ENCODE measurements at places on chromosomes 12 and 14.
A peak's percentile ranks its signal among the peaks of the same experiment; 100 is the strongest.

GRCh38 chr12:57276935-57277563 lies 26.1 kb upstream of the STAC3 start:
- DNase-seq, result no peak

GRCh38 chr14:21521501-21521900 lies 4.6 kb downstream of the SALL2 start:
- no peak for DNase-seq

DNA sequence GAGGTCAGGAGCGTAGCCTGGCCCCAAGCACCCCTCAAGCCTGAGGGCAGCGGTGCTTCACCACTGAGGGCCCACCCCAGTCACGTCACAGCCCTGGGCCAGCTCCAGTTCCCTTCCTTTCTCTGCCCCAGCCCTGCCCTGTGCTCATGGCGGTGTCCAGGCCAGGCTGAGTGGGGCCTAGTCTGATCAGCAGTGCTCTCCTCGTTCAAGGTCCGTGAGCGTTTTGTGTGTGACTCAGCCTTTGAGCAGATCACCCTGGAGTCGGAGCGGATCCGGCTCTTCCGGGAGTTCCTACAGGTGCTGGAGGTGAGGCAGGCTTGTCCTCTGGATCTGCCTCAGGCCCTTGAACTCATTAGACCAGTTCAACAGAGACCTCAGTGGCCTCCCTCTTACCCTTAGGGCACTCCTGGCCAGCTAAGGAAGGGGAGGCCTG lies 19.0 kb downstream of the PRPF40B start:
- DNase-seq, result no peak

DNA sequence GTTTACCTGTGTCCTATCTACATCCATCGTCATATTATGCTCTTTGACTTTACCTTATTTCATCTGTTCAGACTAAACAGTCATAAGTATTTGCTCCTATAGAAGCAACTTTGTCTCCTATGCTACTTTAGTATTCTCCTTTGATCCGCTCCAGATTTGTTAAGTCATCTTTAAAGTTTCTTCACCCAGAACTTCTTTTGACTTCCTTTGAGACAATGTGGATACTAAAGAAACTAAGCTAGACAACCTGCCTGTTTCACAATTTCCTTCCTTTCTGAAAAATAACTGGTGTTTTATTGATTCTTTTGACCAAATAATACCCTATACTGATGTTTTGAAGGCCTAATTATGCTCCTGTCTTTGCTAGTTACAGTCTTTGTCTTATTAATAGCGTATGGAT lies 30.0 kb upstream of the LRRK2 start:
- no peak for DNase-seq

DNA sequence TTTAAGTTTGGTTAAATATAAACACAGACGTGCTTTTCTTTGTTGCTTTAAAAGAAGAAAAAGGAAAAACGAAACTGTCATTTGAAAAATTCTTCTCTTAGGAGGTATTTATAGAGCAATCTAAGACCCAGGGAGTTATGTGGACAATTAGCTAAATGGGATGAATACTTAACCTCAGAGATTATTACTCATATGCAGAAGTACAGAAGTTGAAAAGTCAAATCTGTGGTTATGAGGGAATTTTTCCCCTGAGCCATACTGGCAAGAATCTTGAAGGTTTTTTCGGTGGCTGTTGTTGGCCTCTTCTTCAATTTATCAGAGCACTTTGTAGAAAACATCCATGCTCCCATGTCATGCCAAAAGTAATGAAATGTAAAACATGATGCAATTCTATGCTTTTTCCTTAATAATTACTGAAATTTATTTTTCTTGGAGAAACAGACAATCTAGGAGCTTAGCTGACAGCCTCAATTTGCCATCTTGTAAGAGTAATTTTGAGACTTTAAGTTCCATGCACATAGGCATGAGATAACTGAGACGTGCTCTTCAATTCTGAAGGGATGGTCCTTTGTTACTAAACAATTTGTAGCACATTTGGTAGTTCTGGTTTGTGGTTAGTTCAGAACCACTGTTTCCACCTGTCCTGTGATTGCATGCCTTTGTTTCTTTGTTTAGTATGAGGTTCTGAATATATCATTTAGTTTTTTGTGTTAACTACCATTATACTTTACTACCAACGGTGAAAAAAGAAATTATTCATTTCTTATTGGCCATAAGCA lies 126.6 kb downstream of the BCAT1 start:
- DNase-seq, result no peak

- no peak for DNase-seq
These were observed 474.8 kb downstream of the TMTC2 start for GRCh38 chr12:83161456-83161855.

- peak; percentile 37 for DNase-seq
These were observed 142.5 kb downstream of the SMOC1 start for GRCh38 chr14:70021548-70022220.

DNA sequence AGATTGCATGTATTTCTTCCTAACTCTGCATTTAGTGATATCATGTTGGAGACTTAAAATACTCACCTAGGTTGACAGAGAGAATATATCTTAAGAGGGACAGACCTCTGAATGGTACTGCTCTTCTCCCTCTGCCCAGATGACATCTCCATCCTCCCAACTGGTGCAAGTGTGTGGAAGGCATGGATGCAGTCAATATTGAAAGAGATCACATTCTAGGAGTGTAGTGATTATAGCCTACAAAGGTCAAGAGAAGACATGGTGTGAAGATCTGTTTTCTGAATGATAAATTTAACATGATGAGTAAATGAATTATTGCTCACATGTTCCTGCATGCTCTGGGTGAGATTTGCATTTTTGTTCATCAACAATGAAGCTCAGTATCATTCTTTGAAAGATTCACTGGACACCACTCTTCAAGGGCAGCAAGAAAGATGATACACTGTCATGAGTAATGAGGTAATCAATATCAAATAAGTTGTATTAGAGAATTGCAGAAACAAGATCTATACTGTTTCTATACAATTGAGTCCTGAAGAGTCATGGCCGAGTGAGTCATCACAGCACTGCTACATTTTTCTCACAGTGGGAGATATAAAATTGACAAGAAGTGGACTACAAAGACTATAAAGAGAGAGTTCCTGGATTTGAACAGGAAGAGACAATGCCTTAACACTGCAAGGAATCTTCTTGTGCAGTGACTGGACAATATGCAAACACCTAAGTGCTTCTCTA lies 183.3 kb upstream of the KRR1 start:
- DNase-seq, result no peak

- DNase-seq, result peak; percentile 77
These were observed 31.2 kb downstream of the CCDC59 start for GRCh38 chr12:82326905-82327503.

- DNase-seq, result no peak
These were observed 14.1 kb downstream of the TEDC1 start for GRCh38 chr14:105505101-105505500.

DNA sequence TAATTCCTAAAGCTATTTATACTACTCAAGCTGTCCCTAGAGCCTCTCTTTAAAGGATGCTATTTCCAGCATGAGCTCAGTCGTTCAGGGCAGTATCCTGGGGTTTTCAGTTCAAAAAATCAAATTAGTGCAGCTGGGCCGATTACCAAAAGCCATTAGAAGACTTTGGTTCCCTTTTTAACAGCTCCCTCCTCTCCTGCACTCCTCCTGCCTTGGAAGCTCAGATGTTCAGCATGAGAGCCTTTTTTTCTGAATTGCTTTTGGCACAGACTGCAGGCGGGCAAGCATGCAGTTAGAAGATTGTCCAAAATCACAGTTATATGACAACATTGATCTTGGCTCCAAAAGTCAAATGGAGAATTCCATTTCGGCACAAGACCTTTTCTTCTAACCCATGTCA lies 179.6 kb downstream of the SLC35F4 start:
- peak; percentile 52 for DNase-seq

DNA sequence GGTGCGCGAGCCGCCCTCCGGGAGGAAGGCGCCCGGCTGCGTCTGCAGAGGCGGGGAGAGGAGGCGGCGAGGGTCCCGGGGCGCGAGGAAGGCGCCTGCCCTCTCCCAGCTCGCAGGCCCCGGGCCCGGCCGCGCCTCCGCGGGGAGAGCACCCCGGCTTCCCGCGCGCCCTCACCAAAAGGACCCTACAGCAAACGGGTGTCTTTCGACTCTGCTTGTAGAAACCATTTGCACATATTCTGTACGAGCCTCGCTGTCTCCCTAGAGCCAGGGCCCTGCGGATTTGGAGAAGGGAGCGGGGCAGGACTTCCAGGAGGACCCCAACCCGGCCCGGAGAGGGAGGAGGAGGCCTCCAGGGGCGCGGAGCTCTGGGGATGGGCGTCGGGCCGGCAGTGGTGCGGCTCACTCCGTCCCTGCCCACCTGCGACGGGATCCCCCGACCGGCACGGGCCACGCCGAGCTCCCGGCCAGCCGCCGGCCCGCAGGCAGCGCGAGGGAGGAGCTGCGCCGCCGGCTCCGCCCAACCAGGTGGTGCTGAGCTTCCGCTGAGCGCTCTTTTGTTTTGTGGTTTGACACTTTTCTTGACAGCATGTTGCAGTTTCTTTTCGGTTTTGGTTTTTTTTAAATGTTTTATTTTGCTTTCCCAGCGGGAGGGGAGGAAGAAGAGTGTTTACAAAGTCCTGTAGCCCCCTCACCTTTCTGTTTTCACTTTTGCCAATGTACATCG lies 103.3 kb upstream of the FKBP4 start:
- DNase-seq, result peak; percentile 52

DNA sequence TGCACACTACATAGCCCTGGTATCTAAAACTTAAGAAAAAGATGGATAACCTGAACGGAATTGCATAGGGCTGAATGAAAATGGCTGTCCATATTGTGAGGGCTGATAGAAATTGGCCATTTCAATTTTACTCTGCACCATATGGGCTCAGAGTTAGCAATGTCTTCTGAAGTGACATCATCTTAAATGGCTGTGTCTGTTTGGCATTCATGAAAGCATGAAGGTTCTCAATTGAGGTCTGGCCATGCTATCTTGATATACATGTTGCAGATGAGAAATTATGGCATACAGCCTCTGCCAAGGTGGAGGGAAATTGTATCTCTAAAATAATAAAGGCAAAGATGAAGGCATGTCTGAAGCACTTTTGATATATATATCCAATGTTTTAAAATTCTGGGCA lies 226.0 kb upstream of the PDE3A start:
- DNase-seq, result peak; percentile 80

GRCh38 chr12:3304436-3305165 lies 186.4 kb upstream of the PRMT8 start:
- peak; percentile 23 for DNase-seq

- DNase-seq, result no peak
These were observed 7.9 kb downstream of the B4GALNT3 start for GRCh38 chr12:467591-467990.

GRCh38 chr12:95218150-95219133 lies 835 bp downstream of the VEZT start:
- DNase-seq, result peak; percentile 88

DNA sequence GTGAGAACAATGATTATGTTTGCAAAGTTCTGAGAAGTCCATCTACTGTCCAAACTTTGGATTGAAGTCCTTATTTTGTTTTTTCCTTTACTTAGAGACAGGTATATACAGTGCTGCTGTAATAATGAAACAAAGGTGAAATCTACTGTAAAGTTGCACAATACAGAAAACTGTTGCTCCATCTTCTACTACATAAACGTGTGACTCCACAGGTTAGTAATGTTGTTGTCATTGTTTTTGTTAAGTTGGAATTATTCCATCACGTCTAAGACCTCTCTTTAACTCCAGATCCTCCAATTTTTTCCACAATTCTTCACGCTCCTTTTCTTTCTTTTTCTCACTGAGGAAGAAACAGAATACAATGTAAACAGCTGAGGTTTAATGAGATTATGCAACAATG lies 57.0 kb upstream of the GPHB5 start:
- DNase-seq, result no peak

DNA sequence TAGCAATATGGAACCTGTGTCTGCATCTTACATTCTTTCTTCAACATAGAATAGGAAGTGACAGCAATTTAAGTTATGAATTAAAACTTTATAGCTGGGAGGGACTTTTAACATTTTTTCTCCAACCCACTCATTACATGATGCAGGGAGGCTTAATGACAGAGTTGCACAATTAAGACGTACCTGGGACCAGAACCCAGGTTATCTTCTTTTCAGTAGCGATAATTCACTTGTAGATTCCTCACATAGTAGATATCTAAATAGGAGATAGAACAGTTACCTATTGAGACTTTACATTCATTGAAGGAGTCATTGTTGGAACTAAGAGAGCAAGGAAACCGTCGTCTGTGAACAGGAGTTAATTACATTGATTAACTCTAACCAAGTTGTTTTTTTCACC lies 5.1 kb downstream of the SRGAP1 start:
- DNase-seq, result no peak

DNA sequence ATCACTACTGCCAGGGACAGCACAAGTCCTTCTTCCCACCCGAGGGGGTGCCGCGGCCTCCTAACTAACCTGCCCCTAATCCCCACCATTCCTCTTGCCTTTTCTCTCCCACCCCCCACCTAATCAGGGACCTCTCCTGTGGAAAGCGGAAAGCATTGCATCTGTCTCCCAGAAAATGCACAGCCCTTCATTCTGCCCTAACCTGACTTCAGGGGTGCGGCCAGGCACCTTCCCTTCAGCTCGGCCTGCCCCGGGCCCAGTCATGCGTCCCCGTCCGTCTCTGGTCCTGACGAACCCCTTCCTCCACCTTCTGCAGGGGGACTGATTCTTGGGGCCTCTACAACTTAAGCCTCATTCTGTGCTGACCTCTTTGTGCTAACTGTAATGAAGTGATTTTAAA lies 43.9 kb upstream of the TRAF3 start:
- DNase-seq, result no peak

- DNase-seq, result peak; percentile 42
These were observed 383.3 kb downstream of the C12orf75 start for GRCh38 chr12:105713606-105714305.

DNA sequence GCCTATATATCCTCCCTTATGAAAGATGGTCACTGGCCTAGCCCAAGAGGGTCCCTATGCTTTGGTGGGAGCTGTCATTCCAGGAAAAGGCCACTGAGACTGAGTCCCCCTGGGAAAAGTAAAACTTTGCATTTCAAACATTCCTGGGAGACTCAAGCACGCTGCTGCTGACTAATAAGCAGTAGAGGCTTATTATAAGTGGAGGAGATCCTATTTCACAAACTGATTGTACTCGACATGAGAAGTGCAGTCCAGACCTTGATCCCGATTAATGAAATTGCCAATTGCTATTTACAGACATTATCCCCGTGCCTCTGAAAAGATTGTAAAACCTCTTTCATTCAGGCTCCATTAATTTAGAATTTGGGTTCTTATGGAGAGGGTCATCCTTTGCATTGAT lies 96.6 kb downstream of the EMP1 start:
- DNase-seq, result no peak

- DNase-seq, result peak; percentile 47
These were observed 1.0 kb downstream of the PCNX1 start for GRCh38 chr14:70907996-70908934.

GRCh38 chr12:110775997-110776396 lies 33.3 kb upstream of the PPP1CC start:
- no peak for DNase-seq

- no peak for DNase-seq
These were observed 48.0 kb downstream of the SLC17A8 start for GRCh38 chr12:100404769-100405407.

DNA sequence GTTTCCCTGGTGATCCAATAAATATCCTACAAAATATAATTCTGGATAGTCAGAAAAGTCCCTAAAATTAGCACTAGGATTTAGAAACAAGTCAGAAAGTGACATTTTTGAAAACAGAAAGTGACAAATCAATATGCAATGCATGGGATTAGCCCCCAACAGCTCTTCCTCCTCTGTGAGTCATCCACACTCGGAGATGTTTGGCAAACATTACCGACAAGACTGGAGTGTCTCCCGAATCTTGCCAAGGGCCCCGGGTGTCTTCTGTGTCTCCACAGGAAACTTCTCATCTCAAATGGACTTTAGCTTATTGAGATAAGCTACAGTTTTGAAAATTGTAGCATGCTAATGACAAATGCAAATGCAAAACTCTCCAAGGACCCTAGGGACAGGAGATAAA lies 398.9 kb upstream of the CCDC196 start:
- no peak for DNase-seq

All from brain (organoid and tissue), 16 donors.